Stimulated activated CD8-positive, alpha-beta memory T cell treated with anti-CD3 and anti-CD28 coated beads, Interleukin-4, amount 100 ng/mL, for 1 hour (primary cell): ENCODE measurements at places on chromosomes 1 and 21.

- peak; percentile 11 for DNase-seq
Observed at GRCh38 chr1:35499652-35500176, 57.5 kb downstream of the KIAA0319L start.

DNA sequence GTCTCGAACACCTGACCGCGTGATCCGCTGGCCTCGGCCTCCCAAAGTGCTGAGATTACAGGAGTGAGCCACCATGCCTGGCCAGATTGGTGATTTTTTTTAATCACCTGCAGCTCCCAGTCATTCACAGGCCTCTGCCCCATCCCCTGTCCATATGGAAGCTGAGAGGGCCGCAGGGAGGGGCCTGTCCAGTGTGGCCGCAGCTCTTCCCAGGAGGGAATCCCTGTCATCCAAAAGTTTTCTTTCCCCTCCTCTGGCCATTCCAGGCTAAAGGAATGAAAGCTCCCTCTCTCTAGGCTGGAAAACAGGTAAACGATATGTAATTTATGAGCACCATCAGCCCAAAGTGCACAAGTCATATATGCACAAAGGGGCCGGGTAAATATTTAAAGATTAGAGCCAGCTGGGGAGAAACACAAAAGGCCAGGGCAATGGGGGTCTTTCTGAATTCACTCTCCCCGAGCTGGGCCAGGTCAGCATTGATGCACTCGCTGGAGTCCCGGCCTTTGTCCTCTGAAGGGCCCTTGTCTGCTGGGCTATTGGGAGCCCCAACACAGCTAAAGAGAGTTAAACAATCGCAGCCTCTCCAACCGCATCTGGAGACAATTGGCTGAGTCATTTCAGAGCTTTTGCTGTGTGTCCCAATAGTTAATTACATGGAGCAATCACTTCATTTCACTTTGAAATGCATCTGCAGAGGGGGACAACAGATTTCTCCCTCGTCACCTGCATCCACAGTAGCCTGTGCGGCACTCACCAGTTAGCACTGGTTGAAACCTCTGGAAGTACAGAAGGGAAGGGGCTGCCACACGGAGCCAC, 3.8 kb upstream of the HES3 start:
- no peak for DNase-seq

- DNase-seq: no peak
Observed at GRCh38 chr1:53362851-53363642, 35.2 kb upstream of the LRP8 start.

DNA sequence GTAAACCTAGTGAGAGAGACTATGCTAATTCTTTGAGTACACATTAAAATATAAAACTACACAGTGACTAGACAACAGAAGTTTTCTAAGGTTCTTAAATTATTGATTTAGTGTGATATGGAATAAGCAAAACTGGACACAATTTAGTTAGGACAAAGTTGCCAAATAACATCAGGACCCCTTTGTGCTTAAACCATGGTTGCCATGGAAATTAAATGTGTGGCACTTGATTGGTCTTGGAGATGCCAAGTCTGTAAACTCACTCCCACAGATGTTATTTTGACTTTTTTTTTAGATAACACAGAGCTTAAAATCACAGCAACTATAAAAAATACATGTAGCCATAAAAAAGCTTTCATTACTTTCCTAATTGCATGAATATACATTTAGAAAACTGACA, 234.6 kb downstream of the BRINP3 start:
- no peak for DNase-seq

DNA sequence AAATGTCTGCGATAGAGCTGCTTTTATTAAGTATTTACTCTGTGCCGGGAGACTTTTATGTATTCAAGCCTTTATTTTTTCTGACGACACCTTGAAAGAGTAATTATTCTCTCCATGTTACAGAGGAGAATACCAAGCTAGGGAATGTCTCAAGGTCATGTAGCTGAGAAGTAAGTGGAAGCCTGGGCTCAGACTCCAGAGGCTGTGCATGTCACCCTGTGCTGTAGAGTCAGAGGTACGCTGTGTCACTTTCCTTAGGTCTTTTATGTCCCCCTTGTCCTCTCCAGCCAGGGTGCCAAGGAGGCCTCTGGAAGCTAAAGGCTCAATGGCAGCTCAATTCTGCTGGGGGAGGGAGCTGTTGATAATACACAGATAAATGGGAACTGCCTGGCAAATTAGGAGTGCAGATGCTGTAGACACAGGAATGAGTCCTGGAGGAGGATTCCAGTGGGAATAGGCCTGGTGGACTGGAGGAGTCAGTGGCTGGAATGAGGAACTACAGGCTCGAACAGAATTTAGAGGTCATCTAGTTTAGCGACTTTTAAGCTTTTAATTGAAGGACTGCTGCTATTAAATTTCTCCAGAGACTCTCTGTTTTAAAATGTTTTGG, 9.3 kb upstream of the IL19 start:
- DNase-seq: no peak

DNA sequence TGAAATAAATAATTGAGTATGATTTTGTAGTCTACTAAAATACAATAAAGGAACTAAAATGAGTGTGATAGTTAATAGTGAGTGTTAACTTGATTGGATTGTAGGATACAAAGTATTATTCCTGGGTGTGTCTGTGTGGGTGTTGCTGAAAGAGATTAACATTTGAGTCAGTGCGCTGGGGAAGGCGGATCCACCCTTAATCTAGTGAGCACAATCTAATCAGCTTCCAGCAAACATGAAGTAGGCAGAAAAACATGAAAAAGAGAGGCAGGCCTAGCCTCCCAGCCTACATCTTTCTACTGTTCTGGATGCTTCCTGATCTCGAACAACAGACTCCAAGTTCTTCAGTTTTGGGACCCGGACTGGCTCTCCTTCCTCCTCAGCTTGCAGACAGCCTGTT, 1716.6 kb downstream of the MRPL39 start:
- DNase-seq: no peak

DNA sequence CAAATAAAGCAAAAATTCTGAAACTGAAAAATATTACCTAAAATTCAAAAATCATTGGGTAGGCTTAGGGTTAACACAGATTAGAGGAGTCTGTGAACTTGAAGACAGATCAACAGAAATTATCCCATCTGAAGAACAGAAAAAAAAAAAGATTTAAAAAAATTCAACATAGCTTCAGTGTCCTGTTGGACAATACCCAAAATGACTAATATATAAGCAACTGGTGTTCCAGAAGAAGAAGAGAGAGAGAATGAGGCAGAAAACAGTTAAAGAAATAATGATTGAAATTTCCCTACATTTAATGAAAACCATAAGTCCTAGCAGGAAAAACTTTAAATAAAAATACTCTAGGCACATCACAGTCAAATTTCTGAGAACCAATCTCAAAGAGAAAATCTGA, 31.5 kb downstream of the TMCO1 start:
- DNase-seq: no peak

GRCh38 chr1:192485692-192486436, 89.7 kb upstream of the RGS1 start:
- DNase-seq: no peak

GRCh38 chr1:219432191-219432606, 180.7 kb downstream of the ZC3H11B start:
- DNase-seq: no peak

- DNase-seq: no peak
Observed at GRCh38 chr1:156291226-156292061, 4.0 kb downstream of the GLMP start.

DNA sequence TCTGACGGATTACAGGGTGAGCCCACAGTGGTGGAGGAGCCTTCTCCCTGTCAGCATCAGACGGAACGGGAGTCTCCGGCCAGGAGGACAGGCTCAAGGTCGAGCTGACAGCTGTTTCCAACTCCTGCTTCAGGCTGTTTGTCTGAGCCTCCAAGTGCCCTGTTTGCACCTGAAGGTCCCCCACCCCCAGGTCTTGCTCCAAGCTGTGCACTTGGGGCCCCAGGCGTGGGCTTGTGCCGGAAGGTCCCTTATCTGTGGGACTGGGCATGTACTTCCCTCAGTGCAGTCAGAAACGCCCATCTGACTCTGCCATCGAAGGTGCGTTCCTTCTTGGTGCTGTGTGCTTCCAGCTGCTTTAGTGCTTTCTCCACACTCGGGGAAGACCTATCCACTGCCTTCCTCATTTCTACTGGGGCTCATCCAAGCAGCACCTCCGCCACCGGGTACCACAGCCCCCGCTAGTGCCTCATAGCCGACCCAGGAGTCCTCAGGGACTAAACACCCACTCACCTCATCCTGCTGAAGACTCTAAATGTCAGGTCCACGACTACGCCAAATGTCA, 29.5 kb upstream of the CR2 start:
- no peak for DNase-seq

- DNase-seq: no peak
Observed at GRCh38 chr1:39282537-39283216, 78.2 kb downstream of the MACF1 start.

GRCh38 chr1:111504097-111504496, 664 bp upstream of the ADORA3 start:
- no peak for DNase-seq

GRCh38 chr1:234324821-234325220, 48.4 kb upstream of the COA6 start:
- no peak for DNase-seq

- DNase-seq: no peak
Observed at GRCh38 chr21:36247316-36248010, 72.5 kb upstream of the MORC3 start.

DNA sequence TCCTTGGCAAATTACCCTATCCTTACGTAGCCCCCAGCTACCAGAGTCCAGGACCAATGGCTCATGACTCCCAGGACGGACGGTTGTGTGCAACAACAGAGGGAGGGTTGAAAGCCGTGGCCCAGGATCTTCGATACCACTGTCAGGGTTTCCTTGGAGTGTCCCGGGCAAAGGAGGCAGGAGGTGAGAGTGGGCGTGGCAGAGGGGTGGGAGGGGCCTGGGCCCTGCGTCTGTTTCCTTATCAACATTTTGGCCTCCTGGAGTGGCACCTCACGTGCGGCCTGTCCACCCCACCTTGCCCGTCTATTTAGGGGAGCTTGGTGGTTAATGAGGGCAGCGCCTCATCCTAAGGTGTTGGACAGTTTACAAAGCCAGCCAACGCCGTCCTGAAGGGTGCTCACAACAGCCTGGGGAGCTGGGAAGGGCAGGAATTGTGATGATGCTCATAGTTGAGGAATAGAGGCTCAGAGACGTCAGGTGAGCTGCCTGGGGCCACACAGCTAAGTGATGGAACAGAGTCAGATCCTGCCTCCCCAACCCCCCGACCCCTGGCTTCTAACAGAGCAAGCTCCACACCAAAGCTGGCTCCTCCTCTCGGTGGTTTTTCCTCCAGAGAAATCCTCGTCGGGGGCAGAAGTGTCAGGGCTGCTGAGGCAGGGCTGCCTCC, 17.4 kb upstream of the ARHGEF10L start:
- DNase-seq: no peak

- no peak for DNase-seq
Observed at GRCh38 chr1:9073143-9073542, 3.7 kb upstream of the SLC2A5 start.

- DNase-seq: no peak
Observed at GRCh38 chr21:37855647-37856625, 60.3 kb downstream of the KCNJ6 start.

DNA sequence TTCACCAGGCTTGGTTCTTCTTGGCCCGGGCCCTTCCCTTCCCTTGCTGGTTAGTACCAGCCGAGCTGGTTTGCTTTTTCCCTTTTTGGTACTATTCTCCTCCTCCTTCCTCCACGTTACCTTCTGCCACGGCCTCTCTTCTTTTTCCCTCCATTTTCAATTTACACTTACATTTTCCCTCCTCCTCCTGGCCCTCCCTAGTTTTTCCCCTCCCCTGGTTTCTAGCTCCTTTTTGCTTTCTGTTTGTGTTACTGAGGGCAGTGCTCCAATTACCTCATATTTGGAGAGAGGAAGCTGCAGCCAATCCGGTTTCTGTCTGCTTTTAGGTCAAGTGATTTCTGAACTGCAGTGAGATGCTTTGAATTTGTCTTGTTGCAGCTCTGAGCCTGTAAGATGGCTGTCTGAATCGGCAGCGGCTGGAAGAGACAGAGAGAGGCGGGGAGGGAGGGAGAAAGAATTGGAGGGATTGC, 63.7 kb downstream of the MACF1 start:
- no peak for DNase-seq

GRCh38 chr1:241674805-241675384, 22.8 kb downstream of the WDR64 start:
- no peak for DNase-seq

- DNase-seq: no peak
Observed at GRCh38 chr21:42317341-42317741, 2.1 kb upstream of the TFF3 start.

DNA sequence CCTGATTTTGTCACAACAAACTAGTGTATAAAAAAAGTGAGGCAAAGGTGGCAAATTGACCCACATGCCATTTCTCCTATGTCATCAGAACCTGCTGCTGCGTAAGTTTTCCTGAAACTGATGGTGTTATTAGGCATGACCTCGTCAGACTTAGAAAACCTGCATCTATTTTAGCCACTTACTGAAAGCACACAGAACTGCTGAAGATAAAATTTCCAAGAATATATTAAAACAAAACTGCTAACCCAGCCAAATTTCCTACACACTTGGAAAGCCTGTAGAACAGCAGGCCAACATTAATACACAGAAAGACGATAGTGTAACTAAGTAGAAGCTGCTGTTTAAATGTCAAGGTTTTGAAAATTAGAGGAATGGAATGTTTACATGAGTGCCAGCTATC, 674.5 kb upstream of the CXADR start:
- no peak for DNase-seq

GRCh38 chr21:38165466-38166172, 91.2 kb upstream of the KCNJ15 start:
- DNase-seq: no peak

- no peak for DNase-seq
Observed at GRCh38 chr1:42259059-42259738, 75.8 kb downstream of the FOXJ3 start.

DNA sequence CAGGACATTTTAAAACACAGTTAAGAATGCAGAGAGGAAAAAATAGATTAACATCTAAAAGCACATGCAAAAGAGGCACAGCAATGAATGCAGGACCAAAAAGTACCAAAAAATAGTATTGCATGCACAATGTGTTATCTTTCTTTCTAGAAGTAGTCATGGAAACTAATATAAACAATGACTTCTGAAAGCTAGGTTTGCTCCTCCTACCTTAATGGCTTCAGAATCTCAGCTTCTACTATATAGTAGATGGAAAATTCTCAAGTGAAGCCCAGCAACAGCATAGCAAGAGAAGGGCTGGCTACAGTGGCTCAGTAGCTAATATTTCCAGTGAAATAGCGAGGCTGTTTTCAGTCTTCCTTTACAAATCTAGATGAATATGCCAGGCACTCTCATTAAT, 125.1 kb downstream of the CRB1 start:
- DNase-seq: no peak

GRCh38 chr1:150516616-150517015, 1.1 kb downstream of the FALEC start:
- DNase-seq: no peak

GRCh38 chr1:11858968-11859871, 475 bp upstream of the NPPB start:
- DNase-seq: peak; percentile 23

DNA sequence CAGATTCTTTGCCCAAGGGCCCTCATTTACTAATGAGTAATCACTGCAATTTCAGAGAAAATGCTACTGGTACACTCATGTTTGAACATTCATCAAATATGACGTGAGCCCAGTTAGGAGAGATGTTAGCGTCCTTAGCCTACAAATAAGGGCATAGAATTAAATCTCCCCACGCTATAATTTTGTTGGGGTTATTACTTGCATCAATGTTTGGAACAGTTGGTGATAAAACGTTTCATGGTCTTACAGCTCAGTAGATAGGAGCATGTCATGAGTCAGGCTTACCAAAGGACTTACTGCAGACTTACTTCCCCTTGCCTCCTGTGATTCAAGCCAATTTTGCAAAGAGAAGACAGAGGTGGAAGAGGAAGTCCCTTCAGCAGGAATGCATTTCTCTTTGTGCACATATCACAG, 304.0 kb downstream of the KIF26B start:
- no peak for DNase-seq
